CD4-positive, alpha-beta T cell treated with Interleukin-10 for 1 hour (primary cell): ENCODE measurements at places on chromosomes 2 and 18.
A peak's percentile ranks its signal among the peaks of the same experiment; 100 is the strongest.

DNA sequence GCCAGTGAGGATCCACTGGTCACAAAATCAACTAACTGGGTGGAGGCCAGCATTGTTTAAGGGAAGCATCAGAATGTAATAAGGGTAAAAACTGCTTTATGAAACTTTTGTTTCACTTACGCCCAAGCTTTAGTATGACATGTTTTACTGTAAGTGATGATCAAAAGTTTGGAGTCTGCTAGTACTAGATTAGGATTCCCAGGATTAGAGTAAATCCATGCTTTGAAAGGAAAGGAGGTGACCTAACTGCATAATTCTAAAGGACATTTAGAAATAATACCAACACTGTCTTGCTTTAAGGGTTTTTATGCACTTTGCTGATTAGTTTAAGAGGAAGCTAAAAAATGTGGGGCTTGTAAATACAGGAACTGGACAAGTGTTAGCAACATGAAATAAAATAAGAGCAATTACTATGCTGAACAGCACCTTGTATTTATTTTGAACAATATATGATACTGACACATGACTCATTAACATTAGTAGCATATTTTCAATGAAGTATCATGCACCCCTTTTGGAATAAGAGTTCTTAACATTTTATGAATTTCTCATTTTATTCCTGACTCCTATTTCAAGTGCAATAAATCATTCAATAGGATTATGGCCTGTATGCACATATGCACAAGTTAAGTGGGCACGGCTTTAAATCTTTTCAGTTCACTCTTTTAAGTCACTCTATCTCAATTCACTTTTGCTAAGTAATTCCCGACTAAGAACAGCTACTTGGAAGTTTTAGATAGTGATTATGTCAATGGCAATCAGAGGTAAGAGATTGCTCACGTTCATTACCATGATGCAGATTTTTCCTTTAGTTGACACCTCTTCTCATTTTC, 62.5 kb downstream of the STK39 start:
- no peak for DNase-seq

DNA sequence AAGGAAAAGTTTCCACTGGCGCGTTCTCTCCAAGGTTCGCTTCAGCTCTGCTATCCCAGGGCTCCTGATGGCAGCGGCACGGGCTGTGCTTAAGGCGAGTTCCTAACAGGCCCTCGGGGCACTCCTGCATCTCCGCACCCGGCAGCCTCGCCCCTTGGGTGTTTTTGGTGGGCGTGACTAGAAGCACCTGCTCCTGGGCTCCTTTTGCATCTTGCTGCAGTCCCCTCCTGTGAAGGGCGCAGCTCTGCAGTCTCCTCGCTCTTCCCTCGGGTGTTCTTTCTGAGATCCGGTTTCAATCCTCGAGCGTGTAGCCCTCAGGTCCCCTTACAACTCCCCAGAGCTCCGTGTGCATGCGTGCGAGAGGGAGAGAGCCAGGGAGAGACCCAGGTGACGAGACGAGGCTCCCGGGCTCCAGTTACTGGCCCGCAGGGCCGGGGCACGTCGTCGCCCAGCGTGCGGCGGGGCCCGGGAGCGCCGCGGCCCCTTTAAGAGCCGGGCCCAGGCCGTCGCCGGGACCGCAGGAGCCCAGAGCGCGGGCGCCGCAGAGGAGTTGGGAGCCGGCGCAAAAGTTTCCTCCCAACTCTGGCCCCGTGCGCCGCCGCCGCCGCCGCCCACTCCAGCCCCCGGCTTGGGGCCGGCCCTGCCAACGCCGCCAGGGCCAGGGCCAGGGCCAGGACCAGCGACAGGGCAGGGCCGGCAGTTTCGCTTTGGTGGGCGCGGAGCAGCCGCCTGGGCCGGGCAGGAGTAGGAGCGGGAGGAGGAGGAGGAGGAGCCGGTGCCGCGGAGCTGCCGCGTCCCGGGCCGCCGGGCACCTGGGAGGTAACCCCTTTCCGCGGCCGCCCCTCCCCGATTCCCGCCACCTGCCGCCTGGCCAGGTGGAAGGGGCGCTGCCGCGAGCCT, at the start of gene PARD3B:
Gene PARD3B, plus strand, starts transcription at position 515 of the 900 bp plus-strand sequence. CDS start 525 bp downstream, outside the sequence.
- DNase-seq: no peak

DNA sequence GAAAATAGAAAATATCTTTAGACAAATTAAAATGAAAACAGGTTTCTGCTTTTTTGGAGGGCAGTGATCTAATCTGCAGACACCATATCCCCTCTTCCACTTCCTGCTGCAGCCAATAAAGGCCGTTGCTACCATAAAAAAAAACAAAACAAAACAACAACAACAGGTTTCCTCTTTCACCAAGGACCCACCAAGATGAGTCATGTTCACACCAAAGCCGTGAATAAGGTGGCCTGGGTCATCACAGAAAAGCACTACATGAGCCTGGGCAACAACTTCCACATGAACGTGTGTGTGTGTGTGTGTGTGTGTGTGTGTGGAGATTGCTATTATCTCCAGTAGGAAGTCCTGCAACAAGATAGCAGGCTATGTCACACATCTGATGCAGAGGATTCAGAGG, 24.8 kb upstream of the TFCP2L1 start:
- DNase-seq: no peak

GRCh38 chr2:156338578-156338977, 6.1 kb upstream of the NR4A2 start:
- no peak for DNase-seq

GRCh38 chr2:12685145-12685544, 31.6 kb upstream of the TRIB2 start:
- DNase-seq: no peak

- DNase-seq: no peak
These were observed 216.1 kb upstream of the SLC14A2 start for GRCh38 chr18:45399146-45399545.

DNA sequence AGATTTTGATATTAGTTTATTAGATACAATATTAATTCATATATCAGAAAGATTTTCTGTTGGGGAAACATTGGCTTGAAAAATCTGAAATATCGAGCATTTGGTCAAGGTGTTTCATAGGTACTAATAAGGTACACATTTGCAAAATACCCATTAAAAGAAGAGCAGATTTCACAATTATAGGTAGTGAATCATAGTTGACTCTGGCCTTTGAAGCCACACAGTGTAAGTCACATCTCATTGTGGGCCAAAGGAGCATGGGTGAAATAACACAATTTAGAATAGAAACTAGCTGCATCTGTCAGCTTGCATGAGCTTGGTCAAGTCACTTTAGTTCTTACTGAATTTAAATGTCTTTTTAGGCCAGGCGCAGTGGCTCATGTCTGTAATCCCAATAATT, 4.9 kb downstream of the KDM3A start:
- no peak for DNase-seq

DNA sequence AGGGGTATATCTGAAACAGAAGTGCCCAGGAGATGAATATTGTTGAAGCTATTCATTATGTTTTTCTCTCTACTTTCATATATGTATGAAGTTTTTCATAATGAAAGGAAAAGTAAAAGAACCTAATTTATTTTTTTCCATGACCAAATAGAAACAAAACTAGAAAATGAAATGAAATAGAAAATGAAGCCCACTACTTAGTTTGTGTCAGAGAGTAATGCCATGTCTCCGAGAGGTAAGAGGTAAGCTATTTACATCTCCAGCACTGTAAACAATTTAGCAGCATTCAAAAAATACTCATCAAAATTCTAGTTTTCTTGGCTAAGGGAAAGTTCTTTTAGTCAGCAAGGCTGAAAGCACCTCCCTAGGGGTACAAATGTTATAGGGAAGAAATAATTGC, 238.6 kb downstream of the PTH2R start:
- no peak for DNase-seq

DNA sequence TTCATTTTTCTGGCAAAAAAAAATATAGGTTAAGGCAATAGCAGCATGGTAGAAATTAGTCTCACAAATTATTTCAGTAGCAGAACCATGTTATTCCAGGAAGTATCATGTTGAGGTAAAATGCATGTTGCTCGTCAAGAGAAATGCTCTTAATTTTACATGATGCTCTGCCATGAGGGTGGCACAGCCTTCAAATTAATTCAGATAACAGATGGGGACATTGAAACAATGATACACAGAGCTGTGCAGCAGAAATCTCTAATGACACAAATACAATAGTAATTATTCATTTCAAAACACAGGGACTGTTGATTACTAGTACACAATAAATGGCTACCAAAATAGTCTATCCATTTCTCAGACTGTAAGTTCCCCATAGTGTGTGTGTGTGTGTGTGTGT, 24.8 kb downstream of the GAREM1 start:
- no peak for DNase-seq

DNA sequence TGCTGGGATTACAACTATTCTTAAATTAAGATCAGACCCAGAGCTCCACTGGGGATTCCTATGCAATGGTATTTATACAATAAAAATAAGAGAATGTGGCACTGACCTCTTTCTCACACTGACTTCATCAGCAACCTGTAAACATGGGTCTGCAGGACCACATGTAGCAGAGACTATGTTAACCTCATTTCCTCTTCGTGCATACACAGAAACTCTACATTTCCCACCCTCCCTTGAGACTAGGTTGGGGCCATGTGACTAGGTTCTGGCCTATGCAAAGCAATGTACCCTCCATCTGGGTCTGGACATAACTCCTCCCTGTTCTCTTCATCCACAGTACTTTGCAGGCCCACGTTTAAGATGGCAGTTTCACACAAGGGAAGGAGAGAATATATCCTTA, 514.4 kb upstream of the CHAC2 start:
- DNase-seq: no peak

DNA sequence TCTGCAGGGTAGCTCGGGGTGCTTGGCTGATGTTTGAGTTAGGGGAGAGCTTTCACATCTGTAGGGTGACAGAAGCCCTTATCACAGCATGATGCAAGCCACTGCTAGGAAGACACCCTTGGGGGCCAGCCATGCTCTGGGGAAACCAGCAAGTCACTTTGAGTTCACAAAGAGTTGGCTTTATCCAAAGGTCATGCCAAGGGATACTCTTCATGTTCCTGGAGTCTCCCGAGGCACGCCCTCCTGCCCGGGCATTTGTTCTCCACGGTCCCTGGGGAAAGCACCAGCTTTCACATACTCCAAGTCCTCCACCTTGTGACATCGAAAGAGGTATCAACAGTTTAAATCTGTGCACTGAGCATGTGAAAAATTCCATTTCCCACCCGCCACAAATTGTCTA, 227.7 kb downstream of the VAPA start:
- no peak for DNase-seq

- peak; percentile 71 for DNase-seq
These were observed 73.5 kb downstream of the LIMS1 start for GRCh38 chr2:108607706-108608301.

DNA sequence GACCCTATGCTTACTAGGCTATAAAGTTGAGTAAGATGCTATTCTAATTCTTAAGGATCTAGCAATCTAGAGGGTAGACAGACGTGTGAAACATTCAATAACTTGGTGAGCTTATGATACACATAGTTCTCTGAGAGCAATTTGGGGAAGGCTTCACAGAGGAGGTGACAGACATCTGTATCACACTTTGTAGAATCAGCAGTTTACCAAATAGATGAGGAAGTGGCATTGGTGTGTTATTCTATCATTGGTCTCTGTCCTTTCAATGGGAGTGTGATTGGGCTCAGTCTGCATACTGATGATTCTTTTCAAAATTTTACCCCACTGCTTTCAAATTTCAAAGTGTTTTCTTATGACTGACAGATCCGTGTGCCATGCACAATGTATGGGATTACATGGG, 47.0 kb upstream of the TMEM178A start:
- no peak for DNase-seq
